ENCODE measurements at places on chromosomes 11 and 22. TPM values are rescaled to one million over a fixed set of nuclear protein-coding genes. Genes with fewer than 3 reads are reported as not detected.
A peak's percentile ranks its signal among the peaks of the same experiment; 100 is the strongest.

DNA sequence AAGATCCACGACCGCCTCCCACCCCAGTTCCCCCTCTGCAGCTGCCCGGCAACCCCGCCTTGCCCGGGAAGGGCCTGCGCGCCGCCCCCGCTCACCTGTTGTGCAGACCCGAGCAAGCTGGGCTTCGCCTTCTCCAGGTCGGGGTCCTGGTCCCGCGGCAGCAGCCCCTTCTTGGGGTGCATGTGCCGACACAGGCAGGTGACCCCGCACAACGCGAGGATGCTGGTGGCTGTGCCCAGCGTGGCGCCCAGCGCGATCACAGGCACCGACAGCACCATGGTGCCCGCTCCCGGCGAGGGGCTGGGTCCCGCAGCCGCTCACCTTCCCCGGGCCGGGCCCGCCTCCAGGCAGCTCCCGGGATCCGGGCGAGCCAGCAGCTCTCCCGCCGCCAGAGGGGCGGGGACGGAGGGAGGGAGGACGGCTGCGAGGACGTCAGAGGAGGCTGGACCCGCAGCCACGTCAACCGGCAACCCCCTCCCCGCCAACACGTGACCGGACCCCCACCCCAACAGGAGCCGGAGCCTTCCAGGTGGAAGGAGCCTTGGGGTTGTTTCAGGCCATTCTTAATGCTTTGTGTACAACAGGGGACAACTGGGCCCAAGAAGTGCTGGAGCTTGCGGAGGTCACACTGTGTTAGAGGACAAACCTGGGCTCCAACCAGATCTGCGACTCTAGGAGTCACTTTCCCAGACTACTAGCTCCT is at the start of gene SYT13:
Gene SYT13 (minus strand): TSS at position 412 of the 703 bp plus-strand sequence. CDS start 134 bp downstream, at position 278.
- no peak for DNase-seq

TMPRSS4 gene
- not detected for total RNA-seq

PTPRJ gene
- 18.8 TPM for total RNA-seq

DNA sequence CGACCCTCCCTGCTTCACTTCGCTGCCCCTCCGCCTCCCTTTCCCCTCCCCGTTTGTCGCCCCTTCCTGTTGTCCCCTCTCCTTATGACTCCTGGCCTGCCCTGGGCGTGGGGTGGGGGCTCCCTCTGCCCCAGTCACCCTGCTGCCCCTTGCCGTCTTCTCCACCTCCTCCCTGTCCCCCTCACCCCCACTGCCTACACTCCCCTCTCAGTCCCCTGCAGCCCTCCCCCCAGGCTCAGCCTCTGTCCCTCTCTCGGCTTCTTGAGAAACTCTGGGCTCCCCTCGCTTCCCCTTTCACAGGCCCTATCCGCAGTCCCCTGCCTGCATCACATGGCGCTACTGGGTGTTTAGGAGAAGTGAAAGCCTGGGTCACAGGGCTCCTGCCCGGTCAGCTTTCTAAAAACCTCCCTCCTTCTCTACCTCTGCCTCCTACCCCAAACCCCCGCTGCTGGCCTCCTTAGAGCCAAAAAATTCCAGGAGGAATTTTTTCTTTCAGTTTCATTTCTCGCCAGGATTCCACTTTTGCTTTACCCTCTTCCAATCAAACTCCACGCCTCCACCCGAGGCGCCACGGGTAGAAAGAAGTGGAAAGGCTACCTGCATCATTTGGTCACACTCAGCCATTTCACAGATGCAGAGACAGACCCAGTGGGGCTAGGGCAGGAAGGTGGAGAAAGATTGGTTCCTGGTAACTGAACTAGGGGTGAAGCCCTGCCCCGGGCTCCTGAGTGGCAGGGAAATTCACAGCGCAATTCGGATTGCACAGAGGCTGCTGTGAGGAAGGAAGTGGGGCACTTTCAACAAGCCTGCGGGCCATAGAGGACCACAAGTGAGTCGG is at the start of gene SLC15A3:
Gene SLC15A3 (minus strand): TSS at position 273 of the 838 bp plus-strand sequence. CDS start 625 bp downstream, outside the sequence.
- DNase-seq, result peak; percentile 62

RIMBP3C gene
- total RNA-seq, result not detected
